GM12878 (cell line): ENCODE measurements at places on chromosomes 7 and 10. TPM values are rescaled to one million over a fixed set of nuclear protein-coding genes. Genes with fewer than 3 reads are reported as not detected.

DNA sequence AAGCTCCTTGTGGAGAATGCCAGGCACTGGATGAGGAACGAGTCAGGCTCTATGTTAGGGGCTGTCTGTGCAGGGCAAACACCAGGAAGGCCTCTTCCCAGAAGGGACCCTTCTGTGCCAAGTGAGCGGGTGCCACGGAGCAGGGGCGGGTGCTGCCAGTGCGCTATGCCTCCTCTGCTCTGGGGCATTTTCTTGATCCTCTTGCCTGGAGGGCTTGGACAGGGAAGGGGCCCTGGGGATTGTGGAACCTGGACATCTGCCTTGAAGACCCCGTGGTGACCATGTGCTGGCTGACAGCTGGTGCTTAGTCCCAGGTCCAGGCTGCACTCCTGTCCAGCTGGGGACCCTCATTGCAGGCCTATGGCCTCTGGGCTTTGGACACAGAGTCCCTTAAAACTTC lies 15.4 kb upstream of the TBRG4 start:
- DNase-seq, result no peak

- no peak for DNase-seq
These were observed 128.4 kb upstream of the ZNF746 start for GRCh38 chr7:149625947-149626392.

The CDHR1 gene
- total RNA-seq, result 0.41 and 0.82 TPM in 2 replicates

DNA sequence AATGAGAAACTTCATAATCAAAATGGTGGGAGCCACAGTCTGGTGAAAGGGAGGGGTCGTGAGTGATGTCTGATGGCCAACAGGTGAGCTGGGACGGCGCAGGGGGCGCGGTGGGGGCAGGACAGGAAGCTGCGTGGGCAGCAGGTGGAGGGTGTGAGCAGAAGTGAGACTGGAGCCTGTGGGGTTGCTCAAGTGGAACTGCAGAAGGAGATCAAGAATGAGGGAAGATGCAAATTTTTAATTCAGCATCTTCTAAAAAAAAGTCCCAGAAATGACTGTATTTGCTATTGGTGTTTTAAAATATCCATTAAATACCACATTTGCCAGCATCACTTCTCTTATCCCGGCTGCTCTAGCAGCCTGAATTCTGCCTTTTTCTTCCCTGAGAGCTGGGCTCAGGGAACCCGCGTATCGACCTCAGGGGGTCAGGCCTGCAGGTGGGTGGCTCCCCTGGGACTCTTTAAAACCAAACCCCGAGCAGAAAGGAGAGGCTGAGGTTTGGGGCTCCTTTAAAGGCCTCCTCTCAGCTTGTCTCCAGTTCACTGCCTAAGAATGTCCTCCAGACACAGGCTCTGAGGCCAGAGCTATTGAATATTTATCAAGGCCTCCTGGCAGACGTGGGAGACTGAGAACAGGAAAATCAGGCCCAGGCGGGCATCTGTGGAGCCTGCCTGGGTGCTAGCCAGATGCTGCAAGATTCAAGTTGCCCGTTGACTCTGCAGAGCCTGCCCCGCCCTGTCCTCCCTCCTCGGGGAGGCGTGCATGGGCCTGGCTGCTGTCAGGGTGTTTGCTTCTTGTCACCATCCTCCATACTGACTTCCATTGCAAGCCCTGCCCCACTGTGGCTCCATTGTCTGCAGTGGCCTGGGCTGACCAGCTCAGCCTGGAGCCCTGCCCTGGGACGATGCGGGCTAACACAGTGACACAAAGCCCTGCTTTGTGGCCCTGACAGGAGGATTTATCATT lies 53.9 kb downstream of the SYPL1 start:
- DNase-seq, result peak; percentile 88
